Posterior vena cava (tissue), 2 donors: ENCODE measurements at places on chromosomes 16 and 17. TPM values are rescaled to one million over a fixed set of nuclear protein-coding genes. Genes with fewer than 3 reads are reported as not detected.

PYDC1 gene
- not detected for total RNA-seq

ALOX12 gene
- 0.14 TPM for total RNA-seq

CCDC40 gene
- 10.4 TPM for total RNA-seq

ERN2 gene
- not detected for total RNA-seq

KRTAP2-1 gene
- total RNA-seq: not detected

PRAC1 gene
- total RNA-seq: not detected

UMOD gene
- total RNA-seq: not detected

GALR2 gene
- total RNA-seq: not detected

PSMB3 gene
- 137 TPM for total RNA-seq

ARHGAP44 gene
- total RNA-seq: 4.2 TPM

COIL gene
- 9.4 TPM for total RNA-seq
